Globus pallidus (tissue), 1 donor: ENCODE measurements at places on chromosomes 2 and 18.

DNA sequence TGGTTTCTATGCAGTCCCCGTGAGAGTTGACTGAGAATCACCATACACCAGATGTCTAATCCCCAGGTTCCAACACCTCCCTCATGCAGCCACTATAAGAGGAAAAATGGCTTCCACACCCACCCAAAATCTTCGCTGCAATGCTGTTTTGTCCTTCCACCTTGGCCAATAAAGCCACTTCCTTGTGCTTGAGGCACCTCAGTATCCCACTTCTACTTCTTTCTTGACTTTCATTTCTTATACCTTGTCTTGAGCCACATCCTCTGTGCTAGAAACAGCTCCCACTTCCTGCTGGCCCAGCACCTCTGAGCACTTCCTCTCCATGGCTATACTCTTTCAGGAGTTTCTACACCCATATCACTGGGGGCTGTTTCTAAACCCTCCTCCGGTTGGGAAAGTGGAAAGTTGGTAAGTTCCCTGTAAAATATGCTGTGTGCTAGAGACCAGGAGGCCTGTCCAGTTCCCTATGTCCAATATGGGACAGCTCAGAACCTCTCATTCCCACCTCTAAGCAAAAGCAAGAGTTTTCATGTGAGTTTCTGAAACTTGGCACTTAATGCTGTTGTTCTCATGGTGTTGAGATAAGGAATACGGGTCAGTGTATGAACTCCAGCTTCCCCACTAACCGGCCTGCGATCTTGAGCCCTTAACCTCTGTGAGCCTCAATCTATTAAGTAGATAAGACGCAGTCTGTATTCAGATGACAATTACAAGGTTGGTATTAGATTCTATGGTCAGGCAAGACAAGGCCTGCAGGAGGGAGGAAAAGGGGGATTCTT is 209.1 kb upstream of the ID2 start:
- DNase-seq = no peak

DNA sequence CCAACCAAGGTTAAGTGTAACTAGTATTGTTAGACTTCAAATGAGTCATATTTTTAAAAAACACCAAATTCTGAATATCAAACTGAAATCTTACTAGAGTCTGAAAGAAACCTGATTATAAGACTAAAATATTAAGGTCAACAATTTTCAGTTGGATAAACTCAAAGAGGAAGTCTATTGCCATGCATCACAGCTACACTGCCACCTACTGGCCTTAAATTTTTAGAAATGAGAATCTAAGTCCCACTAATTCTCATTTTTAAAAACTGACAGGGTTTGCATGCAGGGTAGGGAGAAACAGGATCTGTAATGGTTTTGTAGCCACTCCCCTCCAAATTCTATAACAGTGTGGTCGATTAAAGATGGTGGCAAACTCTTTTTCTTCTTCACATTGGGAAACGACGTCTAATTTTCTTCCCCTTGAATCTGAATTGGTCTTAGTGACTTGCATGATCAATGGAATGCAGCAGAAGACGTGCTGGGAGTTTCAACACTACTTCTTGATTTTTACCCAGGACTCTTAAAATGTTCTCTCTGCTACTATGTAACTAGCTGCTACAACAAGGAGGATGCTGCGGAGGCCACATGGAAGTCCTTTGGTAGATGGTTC is 176.1 kb upstream of the SESTD1 start:
- peak; percentile 47 for DNase-seq

- no peak for DNase-seq
These were observed 26.1 kb downstream of the KCTD18 start for GRCh38 chr2:200483729-200484198.

DNA sequence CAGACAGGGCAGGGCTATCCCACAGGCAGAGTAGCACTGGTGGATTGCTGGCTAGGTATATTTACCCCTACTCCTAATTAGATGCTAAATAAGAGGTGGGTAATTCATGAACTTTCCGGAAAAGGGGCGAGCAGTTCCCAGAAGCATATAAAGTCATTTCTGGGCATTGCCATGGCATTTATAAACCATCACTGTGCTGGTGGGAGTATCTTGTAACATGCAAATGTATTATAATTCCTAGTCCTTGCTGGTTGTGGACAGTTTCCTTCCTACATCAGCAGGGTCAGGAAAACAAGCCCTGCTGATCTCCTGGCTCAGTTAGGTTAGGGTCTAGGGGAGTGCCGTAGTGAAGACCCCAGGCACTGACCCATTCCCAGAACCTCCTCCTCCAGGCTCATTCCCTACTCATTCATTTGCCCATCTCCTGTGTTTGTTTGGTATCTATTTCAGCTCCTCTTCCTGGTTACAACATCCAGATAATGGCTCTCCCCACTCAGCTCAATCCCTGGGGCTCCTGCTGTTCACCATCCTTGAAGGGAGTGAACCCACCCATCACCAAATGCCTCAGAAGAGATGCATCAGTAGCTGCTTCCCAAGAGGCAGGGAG is 282.7 kb downstream of the SRBD1 start:
- DNase-seq = no peak

DNA sequence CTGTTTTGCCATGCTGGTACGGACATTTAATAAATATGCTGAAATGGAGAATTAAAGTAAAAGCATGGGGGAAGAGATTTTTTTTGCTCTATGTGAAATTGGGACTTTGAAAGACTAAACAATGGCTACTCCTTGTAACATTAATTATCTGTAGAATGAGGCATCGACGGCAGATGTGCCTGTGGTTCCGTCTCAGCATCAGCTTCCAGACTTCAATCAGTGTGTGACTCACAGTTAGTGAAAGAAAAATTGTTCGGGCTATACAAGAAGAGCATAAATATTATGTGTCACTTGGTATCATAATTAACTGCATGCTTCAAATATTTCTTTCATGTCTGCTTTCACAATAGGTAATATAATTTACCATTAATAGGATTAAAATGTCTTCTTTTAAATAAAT is 117.0 kb upstream of the SMIM21 start:
- no peak for DNase-seq

- no peak for DNase-seq
These were observed 1.1 kb upstream of the EPC2 start for GRCh38 chr2:148643421-148643820.

DNA sequence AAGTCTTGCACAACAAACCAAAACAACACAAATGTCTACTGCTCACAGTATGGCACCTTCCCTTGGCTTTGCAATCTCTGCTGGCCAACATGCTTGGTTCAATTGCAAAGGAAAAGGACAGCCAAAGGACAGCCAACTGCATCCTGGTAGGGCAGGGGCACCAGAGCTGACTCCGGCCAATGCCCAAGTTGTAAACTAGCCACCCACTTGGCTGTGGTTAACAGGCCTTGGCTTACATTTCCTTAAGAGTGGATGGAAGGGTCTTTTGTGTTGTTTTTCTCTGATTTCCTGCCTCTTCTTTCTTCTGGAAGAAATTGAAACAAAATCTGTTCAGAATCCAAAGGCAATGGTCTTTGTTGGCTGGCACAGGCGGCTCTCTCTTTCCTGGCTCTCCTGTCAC is 119.1 kb upstream of the TRIB2 start:
- peak; percentile 49 for DNase-seq

GRCh38 chr2:30358351-30358750 is 88.7 kb upstream of the LCLAT1 start:
- no peak for DNase-seq

- peak; percentile 79 for DNase-seq
These were observed 63.3 kb downstream of the RAB31 start for GRCh38 chr18:9771261-9771976.

- no peak for DNase-seq
These were observed 222.7 kb downstream of the CDH2 start for GRCh38 chr18:27954226-27954625.

DNA sequence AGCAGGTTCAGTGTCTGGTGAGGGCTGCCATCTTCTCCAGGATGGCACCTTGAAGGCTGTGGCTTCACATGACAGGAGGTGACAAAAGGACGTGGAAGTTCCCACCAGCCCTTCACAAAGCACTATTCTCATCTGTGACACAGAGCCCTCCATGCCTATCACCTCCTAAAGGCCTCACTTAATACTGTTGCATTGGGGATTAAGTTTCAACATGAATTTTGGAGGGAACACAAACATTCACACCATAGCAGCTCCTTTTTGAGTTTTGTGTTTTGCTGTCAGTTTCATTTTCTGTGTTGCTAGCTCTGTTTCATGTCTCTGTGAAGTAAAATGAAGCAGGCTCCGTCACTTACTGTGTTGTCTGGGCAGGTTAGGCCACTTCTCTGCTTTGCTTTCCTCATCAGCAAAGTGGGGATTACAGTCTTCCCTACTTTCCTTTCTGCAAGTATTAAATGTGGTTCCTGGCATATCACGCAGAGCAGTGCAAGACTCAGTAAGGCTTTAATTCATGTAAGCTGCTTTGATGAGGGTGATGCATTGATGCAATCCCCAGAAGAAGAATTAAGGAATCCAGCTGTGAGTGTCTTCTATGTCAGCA is 31.6 kb downstream of the LIMS1 start:
- no peak for DNase-seq

DNA sequence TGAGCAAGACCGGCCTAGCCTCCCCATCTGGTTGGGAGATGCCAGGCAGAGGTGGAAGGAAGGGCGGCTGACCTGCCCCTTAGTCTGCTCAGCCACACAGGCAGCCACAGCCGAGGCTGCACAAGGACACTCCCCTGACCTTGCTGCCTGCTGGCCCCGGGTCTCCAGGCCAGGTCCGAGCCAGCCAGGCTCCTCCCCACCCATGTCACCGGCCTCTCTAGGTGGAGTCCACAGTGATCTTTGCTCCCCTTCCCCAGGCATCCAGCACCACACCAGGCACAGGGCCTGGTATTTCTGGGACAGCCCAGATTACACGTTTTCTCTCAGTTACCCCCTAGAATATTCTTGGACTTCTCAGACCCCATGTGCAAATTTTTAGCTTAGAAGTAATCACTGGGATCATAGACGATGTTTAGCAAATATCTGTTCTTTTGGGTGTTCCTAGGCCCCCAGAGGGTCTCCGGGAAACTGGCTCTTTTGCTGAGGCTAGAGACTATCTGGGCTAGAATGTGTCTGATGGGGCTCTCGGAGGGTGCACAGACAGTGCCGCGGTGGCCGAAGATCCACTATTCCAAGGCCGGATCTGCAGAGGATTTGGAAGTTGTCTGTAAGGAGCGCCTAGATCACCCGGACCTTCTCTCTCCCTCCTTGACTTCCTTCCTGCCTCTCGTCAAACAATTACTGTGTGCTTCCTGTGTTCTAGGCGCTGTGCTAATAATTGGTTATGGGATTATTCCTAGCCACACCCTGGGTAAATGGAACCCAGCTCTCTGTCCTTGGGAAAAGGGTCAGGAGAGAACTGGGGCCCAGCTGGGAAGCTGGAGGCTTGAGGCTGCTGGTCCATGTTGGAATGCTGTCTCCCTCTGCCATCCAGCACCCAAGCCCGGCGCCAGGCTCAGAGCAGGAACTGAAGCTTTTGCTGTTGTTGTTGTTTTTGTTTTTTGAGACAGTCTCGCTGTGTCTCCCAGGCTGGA is 46.9 kb downstream of the ODC1 start:
- DNase-seq = no peak

GRCh38 chr18:45248240-45248903 is 366.9 kb upstream of the SLC14A2 start:
- peak; percentile 19 for DNase-seq

DNA sequence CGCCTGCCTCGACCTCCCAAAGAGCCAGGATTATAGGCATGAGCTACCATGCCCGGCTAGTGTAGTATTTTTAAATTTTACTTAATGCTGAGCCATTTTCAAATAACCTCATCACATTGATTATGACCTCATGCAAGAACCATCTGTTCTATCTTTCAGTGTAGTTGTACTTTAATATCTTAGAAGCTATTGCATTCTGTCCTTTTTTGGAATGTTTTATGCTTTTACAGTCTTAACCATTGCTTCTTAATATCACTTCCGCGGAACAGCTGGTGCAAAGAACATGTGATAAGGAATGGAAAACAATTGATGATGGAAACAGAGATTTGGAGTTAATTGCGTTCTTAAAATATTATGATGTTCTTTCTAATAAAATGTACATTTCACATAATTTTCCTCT is 2.7 kb downstream of the GEN1 start:
- no peak for DNase-seq

- DNase-seq = no peak
These were observed 38.6 kb downstream of the SNED1 start for GRCh38 chr2:241036964-241037421.

- DNase-seq = no peak
These were observed 175.8 kb downstream of the SRBD1 start for GRCh38 chr2:45435316-45435715.

GRCh38 chr2:232668805-232669444 is 28.2 kb upstream of the GIGYF2 start:
- peak; percentile 79 for DNase-seq

GRCh38 chr2:196967116-196967515 is 40.6 kb upstream of the PGAP1 start:
- DNase-seq = no peak

DNA sequence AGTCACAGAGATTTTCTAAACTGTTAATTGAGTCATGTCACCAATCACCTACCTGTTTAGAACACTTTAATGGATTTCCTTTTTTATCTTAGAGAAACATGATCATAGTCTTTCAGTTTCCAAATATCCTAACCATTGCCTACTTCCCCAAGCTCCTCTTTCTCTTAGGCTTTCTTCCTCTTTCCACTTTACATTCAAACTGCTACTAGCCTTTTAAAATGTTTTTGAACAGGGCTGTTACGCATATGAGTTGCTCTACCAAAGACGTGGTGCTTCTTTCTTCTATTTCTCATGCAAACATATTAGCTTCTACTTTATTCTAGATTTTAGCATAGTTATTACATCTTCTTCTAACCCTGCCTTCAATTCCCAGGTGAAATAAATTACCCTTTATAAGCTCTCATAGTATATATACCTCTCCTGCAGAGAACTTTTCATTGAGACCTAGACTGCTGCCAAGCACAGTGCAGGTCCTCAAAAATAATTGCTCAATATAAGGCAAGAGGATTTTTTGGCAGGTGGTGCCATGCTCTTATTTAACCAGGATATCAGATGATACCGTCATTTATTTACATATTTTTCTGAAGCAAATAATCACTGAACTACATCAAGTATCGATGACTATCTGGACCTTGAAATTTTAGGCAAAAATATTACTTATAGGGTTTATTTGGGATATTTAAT is 937.1 kb downstream of the TSN start:
- DNase-seq = no peak

GRCh38 chr2:26892922-26893524 is 45.1 kb downstream of the DPYSL5 start:
- DNase-seq = no peak

- DNase-seq = peak; percentile 62
These were observed 12.5 kb upstream of the ATOH8 start for GRCh38 chr2:85741211-85741832.
